ENCODE measurements at places on chromosomes 7 and 10. TPM values are rescaled to one million over a fixed set of nuclear protein-coding genes. Genes with fewer than 3 reads are reported as not detected.

The ADCY1 gene
- 0.30 TPM for total RNA-seq

The ABCB4 gene
- 1.1 TPM for total RNA-seq

The PIK3AP1 gene
- 4.0 TPM for total RNA-seq

The ELMO1 gene
- 16.4 TPM for total RNA-seq

The MYO1G gene
- total RNA-seq = 3.0 TPM

The PRKG1 gene
- 2.8 TPM for total RNA-seq

The LRRC61 gene
- total RNA-seq = 16.6 TPM

The CTAGE4 gene
- total RNA-seq = 4.8 TPM

The ELAPOR2 gene
- total RNA-seq = 11.0 TPM

The EIF5AL1 gene
- total RNA-seq = 0.08 TPM

The NKX2-3 gene
- total RNA-seq = not detected

The EMX2 gene
- total RNA-seq = 7.7 TPM

The RELN gene
- total RNA-seq = 1.5 TPM

The CBX3 gene
- total RNA-seq = 52.8 TPM

The LEP gene
- 1.1 TPM for total RNA-seq

The CFAP43 gene
- 0.19 TPM for total RNA-seq

The SPDYE8 gene
- total RNA-seq = not detected

The EPO gene
- total RNA-seq = 0.17 TPM

The CRPPA gene
- total RNA-seq = 2.3 TPM

The PON1 gene
- 0.52 TPM for total RNA-seq

The HOXA2 gene
- total RNA-seq = 0.39 TPM

The BEND7 gene
- 4.6 TPM for total RNA-seq

The NRCAM gene
- total RNA-seq = 5.4 TPM

The HKDC1 gene
- total RNA-seq = not detected

The ASL gene
- 14.6 TPM for total RNA-seq

The LRIT1 gene
- not detected for total RNA-seq

The SPAM1 gene
- total RNA-seq = not detected

The LRRC72 gene
- total RNA-seq = not detected

The DMTF1 gene
- total RNA-seq = 44.4 TPM

The PNLIPRP2 gene
- not detected for total RNA-seq

The HOGA1 gene
- 1.7 TPM for total RNA-seq
